ENCODE measurements at places on chromosomes 1 and 21. TPM values are rescaled to one million over a fixed set of nuclear protein-coding genes. Genes with fewer than 3 reads are reported as not detected.

CLCA1 gene
- not detected for total RNA-seq

LCE1C gene
- not detected for total RNA-seq

JTB gene
- total RNA-seq = 223 TPM

HHIPL2 gene
- not detected for total RNA-seq

S100A5 gene
- total RNA-seq = not detected

MNDA gene
- not detected for total RNA-seq

TEX38 gene
- total RNA-seq = not detected

FCAMR gene
- not detected for total RNA-seq

NMNAT2 gene
- total RNA-seq = 1.3 TPM

LRRC53 gene
- not detected for total RNA-seq

SPRR3 gene
- not detected for total RNA-seq
